ENCODE measurements at places on chromosomes 3 and 15.

DNA sequence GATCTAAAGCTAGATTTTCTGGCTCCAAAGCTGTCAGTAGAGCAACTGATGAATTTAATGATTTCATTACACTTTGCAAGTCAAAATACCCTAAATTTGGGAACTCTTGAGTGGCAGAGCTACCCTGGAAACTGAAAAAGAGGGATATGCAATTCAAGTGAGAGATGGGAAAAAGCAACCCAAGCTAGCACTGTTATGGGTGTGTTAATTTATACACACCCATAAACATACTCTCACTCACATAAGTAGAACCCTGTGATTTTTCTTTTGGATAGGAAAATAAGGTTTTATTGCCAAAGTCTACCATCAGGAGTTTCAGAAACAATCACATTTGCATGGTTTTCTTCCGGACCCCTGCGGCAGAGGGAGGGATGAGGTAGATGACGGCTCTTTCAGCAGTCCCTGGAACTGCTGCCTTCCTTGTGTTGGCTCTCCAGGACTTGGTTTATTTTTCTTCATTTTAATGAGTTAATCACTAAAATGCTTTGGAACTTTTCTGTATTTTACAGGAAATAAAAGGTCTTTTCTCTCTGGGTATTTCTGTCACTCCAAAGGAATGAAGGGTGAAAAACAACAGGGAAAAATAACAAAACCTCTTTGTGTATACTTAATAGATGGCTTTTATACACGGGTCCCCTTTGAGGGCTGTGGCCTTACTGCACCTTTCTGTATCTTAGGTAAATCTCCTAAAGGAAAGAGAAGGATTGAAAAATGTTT lies 63.8 kb downstream of the TTC23 start:
- no peak for DNase-seq

DNA sequence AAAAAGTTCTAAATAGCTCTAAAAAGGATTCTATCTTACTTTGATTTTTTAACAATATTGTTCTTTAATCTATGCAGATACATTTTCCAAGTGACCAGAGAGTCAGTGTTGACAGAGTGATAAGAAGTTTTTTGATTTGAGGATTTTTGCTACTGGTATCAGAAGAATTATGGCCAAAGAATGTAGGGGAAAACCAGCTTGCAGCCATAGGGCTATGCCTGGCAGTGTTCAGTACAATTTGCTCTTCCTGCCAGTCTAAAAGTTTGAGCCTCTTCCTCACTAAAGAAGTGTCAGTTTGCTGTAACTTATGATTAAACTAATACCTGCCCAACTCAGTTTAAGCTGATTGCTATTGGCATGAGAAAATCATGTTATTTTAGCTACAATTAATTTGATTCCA lies 35.3 kb upstream of the FSIP1 start:
- DNase-seq, result no peak

GRCh38 chr3:171000281-171000680 lies 26.2 kb downstream of the SLC2A2 start:
- no peak for DNase-seq

- no peak for DNase-seq
Measured at GRCh38 chr15:31265090-31265870, 61.4 kb upstream of the KLF13 start.

- no peak for DNase-seq
Measured at GRCh38 chr3:70800951-70801350, 488.5 kb upstream of the MDFIC2 start.

DNA sequence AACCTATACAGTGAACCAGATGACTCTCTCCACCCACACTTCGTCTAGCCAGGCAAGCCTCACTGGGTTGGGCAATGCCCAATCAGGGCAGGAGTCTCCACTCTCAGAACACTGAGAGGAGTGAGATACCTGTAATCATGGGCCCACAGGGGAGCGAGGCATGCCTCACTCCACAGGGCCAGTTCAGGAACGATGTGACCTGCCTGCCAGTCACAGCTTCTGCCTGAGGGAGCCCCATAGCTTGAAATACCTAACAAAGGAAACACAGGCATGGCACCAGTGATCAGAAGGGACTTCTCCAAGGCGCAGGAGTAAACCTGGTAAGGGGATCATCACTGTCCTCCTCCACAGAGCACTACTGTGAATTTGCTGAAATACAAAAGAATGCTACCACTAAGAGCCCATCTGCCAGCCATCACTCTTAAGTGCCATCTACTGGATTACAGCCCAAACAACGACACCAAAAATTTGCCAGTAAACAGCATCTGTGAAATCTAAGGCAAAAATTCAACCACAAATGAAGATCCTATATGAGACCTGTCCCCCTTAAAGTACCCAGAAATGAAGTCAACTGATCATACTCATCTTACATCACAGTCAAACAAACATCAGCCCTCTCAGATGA lies 689.9 kb upstream of the SEMA6D start:
- no peak for DNase-seq

- DNase-seq, result no peak
Measured at GRCh38 chr15:83088876-83089275, 18.6 kb upstream of the TM6SF1 start.

DNA sequence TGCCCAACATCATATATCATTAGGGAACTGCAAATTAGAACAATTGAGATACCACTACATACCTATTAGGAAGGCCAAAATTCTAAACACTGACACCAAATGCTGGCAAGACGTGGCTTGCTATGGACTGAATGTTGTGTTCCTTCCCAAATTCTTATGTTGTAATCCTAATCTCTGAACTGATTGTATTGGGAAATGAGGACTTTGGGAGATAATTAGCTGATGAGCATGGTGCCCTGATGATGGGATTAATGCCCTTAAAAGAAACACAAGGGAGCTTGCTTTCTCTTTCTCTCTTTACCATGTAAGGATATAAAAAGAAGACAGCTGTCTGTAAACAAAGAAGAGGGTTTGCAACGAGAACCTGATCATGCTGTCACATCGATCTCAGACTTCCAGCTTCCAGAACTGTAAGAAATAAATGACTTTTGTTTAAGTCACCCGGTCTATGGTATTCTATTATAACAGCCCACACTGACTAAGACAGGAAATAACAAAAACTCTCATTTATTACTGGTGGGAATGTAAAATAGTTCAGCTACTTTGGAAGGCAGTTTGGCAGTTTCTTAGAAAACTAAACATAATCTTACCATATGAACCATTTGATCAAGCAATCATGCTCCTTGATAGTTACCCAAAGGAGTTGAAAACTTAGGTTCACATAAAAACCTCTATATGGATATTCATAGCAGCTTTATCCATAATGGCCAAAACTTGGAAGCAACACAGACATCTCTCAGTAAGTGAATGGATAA lies 458.3 kb upstream of the CBLB start:
- DNase-seq, result no peak

DNA sequence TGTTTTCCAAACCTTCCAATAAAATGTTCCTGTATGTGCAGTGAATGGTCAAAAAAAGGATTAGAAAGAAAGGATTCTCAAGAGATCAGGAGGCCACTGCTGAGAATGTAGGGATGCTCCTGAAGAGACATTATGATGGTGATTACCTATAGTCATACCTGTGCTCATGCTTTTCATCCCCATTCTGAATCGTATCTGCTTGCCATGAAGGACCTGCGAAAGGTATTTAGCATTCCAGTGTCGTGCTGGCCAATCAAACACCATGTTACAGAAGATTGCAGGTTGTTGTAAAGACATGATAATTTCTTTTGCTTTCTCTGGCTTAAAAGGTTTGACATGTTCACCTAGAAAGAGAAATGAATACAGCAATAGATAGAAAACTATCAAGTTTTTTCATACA lies 16.1 kb downstream of the HSPBAP1 start:
- DNase-seq, result no peak

DNA sequence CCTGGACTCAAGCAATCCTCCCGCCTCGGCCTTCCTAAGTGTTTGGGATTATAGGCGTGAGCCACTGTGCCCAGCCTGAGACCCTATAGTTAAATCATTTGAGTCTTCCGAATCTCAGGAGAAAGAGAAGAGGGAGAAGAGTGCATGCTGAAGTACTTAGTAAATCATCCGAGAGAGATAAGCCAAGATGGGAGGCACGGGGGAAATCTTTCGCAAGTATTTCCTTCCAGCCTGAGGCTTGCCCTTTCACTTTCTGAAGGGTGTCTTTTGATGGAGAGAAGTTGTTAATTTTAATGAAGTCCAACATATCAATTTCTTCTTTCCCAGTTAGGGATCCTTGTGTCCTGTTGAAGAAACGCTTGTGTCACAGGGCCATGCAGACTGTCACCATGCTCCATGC lies 97.1 kb upstream of the SLC6A6 start:
- peak; percentile 54 for DNase-seq

GRCh38 chr3:116140100-116140689 lies 305.1 kb downstream of the LSAMP start:
- peak; percentile 40 for DNase-seq

DNA sequence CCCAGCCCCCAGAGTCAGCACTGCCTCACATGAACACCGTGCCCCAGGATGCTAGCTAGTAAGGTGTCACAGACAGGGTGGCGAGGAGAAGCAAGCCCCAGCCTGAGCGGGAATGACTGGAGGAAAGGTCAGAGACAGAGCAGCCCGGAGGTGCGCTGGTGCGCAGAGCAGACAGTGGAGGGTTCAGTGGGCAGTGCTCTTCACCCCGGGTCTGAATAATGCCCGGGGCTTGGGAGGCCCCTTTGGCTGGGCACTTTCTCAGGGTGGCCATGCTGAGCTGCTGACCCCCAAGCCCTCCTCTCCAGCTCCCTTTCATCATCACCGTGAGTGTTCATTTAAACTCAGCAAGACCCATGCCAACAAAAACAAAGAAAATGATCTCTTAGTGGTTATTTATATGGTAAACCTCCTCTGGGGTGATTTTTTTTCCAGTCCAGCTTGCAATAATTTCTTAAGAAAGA lies 110.8 kb downstream of the VGLL4 start:
- DNase-seq, result no peak

DNA sequence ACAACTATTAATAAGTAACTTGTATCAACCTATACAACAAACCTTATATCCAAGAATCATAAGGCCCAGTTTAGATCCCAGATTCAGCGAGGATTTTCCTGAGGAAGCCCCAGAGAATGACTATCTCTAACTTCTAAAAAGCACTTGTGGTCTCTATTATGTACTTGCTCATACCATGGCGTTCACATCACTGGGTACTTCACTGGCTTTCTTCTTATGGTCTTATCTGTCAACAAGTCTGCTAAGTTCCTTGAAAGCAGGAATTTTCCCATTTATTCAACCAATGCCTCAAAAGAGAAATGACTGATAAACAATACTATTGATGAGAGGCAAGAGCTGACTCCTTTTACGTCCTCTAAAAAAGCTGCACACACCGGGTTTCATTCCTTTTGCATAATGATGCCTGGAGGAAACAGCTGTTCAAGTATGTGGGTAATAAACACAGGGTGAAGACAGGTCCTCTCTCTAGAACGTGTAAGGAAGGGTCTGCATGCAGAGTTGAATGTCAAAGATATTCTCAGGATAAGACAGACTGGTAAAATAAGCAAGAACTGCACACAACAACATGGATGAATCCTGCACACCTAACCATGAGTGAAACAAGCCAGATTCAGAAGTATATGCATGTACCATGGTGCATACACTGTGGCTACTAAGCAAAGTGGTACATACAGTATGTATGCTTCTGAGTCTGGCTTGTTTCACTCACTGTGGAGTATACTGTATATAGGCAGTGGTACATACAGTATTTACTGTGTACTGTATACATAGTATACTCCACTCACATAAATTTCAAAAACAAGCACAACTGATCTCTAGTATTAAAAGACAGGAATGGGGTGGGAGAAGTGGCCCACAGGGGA lies 408.7 kb downstream of the SHQ1 start:
- DNase-seq, result no peak

- DNase-seq, result no peak
Measured at GRCh38 chr3:47836986-47837385, 34.0 kb downstream of the DHX30 start.

DNA sequence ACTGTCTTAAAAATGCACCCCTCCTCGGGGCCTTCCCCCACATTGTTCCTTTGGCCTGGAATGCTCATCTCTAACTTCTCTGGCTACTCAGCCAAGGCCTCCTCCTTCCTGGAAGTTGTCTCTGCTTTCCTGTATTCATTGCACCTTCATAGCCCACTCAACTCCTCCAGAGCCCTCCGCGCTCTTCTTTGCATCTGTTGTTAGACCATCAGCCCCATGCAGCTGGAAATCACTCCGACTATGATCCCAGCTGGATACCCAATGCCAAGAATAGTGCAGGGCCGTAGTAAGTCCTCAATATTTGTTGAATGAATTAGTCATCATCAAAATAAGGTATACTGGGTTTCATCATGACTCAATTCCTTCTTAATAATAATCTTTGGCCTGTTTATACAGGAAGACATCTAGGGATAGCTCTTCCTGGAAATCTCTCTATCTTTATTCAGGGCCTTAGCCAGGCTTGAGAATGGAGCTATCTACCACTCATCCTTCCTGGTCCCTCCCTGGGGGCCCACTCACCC lies 112.7 kb downstream of the SYNPR start:
- DNase-seq, result no peak

Measured in AML-193 (cell line).